ENCODE measurements at places on chromosomes 5 and 9.

DNA sequence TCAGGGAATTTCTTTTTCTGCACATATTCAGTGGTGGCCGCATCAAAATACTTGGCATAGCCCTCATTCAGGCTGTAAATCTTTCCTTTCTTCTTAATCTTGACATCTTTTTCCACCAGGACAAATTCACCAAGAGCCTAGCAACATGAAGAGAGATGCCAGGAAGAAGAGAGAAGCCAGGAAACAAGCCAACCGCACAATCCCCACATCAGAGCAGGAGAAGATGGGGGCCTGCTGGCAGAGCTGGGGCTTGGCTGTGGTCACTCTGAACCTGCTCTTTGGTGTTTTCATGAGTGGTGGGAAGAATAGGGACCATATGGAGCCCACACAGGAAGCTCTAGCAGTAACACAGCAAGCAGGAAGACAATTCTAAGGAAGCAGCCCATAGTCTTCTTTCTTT lies 12.4 kb downstream of the PCAT7 start:
- no peak for DNase-seq

GRCh38 chr9:81137976-81138568 lies 551.3 kb downstream of the TLE1 start:
- DNase-seq, result no peak

GRCh38 chr9:32875242-32875641 lies 91.9 kb downstream of the TMEM215 start:
- no peak for DNase-seq

DNA sequence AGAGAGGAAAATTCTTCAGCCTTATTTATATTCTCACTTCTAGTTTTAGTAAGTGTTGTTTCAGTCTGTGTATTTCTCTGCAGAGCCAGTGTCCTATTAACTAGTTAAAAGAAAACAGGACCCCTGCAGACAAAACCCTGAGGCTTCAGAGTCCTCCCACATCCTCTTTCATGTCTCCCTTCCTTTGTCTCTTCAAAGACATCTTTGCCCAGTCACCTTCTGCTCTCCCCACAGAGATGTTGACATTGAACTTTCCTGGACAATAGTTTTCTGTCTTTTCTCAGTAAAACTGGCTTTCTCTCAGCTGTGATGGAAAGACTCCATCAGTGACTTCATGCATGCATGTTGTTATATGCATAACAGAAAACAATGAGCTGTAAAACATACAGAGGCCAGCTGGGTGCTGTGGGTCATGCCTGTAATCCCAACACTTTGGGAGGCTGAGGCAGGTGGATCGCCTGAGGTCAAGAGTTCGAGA lies 20.2 kb downstream of the GRAMD2B start:
- DNase-seq, result no peak

GRCh38 chr9:107281922-107282667 lies 984 bp upstream of the RAD23B start:
- DNase-seq, result no peak

GRCh38 chr5:74441616-74442015 lies 198.9 kb downstream of the ENC1 start:
- DNase-seq, result no peak

DNA sequence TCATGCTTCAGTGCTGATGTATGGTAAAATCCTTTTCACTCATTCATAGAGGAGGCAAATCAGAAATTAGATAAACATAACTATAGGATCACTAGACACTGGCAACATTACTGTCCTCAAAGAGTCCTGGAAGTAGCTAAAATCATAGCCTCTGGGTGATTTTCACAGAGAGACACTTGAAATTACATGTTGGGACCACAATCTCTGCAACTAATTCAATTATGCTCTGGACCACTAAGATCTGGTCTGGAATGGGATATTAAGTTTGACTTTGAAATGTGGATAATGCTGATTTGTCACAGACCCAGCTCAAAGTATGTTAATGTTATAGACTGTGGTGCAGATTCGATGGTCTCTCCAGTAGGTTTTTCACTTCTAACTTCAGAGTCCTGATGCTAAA lies 214.6 kb upstream of the CCNH start:
- no peak for DNase-seq

- DNase-seq, result no peak
These were observed 129.7 kb upstream of the CHD1 start for GRCh38 chr5:99058466-99058865.

- peak; percentile 39 for DNase-seq
These were observed 79.4 kb downstream of the ESM1 start for GRCh38 chr5:54905942-54906537.

DNA sequence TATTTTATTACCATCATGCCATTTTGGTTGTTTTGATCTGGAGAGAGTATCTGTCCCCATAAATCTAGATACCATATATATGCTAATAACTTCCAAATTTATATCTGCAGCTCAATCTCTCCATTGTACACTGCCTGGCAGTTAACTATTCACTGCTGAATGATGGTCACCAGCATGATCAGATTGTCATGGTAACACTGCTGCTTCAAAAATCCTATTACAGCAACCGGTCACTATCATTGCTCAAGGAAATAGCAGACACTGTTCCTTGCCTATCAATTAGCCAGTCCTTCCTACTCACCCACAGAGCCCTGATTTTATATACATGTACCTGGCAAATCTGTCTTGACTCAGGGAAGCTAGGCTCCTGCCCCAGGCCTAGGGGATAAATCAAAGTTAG lies 11.5 kb downstream of the REEP5 start:
- DNase-seq, result no peak

DNA sequence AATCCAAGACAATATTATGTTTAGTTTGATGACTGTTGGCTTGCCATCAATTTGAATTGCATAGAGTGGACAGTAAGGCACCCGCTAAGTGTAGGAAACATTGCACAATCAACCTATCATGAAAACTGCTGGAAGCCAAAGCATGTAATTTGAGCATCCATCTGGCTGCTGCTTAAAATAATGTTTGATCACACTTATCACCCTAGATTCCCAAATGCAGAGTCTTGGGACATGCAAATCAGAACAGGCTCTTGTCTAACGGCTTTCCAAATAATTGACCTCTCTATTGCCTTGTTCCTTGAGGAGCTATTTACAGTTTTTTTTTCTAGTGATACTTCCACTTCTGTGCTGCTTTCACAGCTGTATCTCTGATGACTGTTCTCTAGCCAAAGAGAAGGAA lies 342.1 kb downstream of the PRR16 start:
- no peak for DNase-seq

Data from NCI-H345 (cell line).